ENCODE measurements at places on chromosomes 11 and 22.

- DNase-seq, result no peak
Observed at GRCh38 chr11:126646701-126647557, 291.4 kb downstream of the ST3GAL4 start.

DNA sequence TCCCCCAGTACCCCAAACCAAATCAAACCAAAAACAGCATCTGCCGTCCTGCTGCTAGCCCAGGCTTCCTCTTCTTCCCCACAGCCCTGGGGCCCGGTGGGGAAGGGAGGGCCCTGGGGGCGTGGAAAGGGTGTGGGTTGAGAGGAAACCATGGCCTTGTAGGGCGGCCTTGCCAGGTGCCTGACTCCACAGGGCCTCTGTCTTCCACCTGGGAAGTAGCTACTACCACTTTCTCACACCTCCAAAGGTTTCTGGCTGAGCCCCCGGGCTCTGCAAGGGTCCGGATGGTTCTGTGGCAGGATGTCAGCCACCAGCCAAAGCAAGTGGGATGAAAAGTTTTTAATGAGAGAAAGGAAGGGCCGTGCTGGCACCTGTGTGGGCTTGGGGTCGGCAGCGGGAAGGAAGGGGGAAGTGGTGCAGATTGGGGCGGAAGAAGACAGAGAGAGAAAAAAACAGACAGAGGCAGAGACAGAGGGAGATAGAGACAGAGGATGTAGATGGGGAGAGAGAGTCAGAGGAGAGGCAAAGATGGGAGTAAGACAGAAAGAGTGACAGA lies 10.5 kb downstream of the TPST2 start:
- DNase-seq, result no peak

- DNase-seq, result no peak
Observed at GRCh38 chr22:42906605-42907348, 49.7 kb upstream of the ARFGAP3 start.

DNA sequence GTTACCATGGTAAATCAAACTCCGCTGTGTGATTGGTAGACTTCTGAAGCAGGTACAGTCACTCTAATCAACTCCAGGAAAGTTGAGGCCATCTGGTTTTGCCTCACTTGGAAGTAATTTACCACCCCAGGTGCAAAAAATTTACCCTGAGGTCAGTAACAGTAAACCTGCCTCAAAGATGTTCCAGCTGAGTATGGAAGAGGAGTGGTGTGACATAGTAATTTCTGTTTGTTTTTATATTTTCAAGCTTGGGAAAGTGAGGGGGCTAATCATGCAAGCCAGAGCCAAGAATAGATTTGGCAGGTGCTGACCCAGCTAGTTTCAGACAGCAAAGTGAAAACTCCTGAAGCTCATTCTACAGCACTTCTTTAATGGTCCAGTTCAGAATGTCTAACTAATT lies 691.6 kb downstream of the NTM start:
- DNase-seq, result no peak

- DNase-seq, result no peak
Observed at GRCh38 chr22:37752189-37753087, 55.3 kb upstream of the GCAT start.

- DNase-seq, result no peak
Observed at GRCh38 chr11:78853521-78853920, 278.9 kb upstream of the NARS2 start.

DNA sequence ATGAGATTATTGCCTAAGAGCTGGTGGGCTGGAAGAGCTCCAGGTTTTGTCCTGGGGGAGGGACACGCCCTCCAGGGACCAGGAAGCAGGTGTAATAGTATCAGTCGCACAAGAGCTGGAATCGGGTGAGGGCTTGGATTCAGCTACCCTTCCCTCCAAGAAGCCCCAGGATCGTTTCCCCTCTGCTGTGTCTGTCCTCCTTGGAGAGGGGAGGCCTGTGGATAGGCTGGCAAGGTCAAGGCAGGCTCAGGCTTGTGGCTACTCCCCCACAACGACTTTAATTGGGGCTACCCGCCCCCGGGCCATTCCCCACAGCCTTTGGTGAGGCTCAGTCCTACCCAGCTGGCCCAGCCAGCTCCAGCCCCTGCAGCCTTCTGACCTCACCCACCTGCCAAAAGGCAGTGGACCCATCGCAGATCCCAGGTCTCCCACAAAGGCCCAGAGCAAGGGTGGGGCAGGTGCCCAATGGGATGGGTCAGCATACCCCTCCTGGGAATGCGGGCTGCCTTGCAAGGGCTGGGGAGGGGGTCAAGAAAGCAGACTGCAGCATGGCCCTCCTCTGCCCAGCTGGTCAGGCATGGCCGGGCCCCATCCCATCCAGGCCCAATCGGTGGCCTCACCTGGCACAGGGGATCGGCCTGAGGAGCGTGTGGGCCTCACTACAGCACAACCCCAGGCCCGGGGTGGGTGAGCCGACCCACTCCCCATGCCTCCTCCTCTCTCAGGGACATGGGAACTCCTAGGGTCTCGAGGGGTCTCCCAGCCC lies 1.0 kb downstream of the CTSD start:
- DNase-seq, result no peak

DNA sequence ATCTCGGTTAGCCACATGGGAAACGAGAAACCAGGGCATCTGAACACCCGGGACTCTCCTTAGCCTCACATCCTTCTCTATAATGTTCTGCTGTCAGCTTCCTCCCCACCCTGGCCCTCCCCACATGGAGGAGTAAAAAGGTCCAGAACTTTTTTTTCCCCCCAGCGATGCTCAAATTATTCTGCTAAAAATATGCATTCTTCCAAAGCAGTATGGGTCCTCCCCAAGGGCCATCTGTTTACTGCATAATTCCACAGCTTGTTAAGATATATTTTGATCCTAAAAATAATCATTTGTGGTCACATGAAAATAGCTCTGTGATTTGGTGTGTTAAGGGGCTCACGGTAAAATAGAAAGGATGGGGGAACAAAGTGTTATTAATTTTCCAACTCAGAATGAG lies 281.5 kb upstream of the NARS2 start:
- DNase-seq, result no peak

DNA sequence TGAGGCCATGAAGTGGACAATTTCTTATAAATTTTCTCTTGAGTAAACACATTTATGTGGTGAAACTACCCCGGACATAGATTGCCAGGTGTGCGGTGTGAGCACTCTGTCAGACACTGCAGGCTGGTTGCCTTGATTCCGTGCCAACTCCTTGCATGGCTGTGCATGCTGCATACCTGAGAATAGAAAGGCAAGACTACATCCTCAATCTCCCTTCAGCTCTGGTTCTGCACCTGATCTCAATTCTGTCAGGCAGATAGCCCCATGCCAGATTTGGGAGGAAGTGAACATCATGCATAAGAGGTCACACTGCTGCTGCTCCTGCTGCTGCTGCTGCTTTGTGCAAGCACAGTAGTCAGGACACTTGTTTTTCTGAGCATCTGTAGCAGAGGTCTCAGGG lies 42.5 kb upstream of the DEUP1 start:
- DNase-seq, result no peak

GRCh38 chr11:34605481-34606325 lies 15.2 kb upstream of the EHF start:
- DNase-seq, result no peak

- DNase-seq, result no peak
Observed at GRCh38 chr11:45412051-45412471, 125.9 kb upstream of the SYT13 start.

- no peak for DNase-seq
Observed at GRCh38 chr11:88434333-88434976, 96.9 kb upstream of the CTSC start.

DNA sequence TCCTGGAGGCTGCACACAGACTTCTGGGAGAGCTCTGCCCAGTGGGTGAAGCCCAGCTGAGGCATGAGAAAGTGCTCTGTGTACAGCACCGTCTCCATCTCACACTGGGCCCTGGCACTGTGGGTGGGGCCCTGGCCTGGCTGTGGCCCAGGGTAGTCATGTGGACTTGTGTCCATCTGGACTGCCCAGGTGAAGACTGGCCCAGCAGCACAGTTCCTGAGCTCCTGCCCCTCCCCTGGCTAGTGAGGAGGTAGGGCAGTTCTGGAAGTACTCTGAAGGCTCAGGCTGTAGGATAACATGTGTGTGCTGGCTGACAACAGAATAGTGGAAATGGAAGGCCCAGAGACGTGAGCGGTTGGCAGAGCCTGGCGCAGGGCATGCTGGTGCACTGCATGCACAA lies 35.4 kb downstream of the RSPH14 start:
- no peak for DNase-seq

- DNase-seq, result no peak
Observed at GRCh38 chr11:114377612-114378267, 22.6 kb downstream of the C11orf71 start.

GRCh38 chr11:31118566-31118965 lies 251.0 kb downstream of the DCDC1 start:
- no peak for DNase-seq

DNA sequence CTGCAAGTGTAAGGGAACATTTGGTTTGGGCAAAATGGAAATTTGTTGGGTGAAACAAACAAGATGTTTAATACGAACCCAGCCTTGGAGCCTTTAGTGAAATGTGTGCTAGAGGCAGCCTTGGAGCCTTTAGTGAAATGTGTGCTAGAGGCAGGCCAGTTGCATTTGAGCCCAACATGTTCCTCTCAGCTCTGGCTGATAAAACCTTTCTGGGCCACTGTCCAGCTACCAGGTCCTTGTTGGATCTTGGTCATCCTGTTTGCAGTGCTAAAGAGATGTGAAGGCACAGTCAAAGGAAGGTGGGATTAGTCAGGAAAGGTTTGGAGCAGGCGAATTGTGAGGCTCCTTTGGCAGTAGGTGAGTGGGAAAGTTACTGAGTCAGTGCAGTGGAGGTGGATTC lies 48.9 kb downstream of the CEP164 start:
- DNase-seq, result no peak

DNA sequence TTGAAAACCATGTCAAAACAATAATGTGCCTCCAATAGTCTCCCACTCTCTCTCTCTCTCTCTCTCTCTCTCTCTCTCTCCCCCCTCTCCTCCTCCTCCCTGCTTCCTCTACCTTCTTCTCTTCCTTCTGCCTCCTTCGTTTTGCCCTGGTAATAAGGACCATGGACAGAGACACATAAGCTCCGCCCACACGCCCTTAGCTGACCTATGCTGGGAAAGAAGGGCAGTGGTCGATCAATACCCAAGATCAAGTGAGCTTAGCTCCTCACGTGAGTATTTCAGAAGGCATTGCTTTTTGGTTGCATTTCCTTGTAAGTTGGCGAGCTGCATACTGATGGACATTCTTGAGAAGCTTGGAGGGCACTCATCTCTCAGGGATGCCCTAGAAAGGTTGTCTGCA lies 194.8 kb downstream of the MIAT start:
- no peak for DNase-seq

GRCh38 chr11:58963551-58964104 lies 24.3 kb downstream of the GLYATL1 start:
- no peak for DNase-seq

DNA sequence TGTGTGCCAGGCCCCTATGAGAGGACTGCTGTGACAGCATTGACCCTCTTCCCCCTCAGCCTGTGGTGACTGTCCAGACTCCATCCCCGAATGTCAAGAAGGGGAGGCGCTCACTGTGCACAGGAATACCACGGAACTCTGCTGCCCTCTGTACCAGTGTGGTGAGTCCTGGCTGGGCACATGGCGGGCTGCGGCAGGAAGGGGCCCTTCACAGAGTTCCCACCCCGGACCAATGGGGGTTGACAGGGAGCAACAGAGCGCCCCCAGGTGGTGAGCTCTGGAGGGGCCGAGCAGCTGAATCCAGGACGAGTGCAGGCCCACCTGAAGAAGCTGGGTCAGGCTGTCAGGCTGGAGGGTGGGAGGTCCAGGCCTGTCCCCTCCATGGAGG lies 83.8 kb upstream of the MYOD1 start:
- no peak for DNase-seq

- DNase-seq, result no peak
Observed at GRCh38 chr11:126127898-126128297, 65.2 kb upstream of the CDON start.

GRCh38 chr11:46664612-46665011 lies 35.8 kb downstream of the ARHGAP1 start:
- no peak for DNase-seq

DNA sequence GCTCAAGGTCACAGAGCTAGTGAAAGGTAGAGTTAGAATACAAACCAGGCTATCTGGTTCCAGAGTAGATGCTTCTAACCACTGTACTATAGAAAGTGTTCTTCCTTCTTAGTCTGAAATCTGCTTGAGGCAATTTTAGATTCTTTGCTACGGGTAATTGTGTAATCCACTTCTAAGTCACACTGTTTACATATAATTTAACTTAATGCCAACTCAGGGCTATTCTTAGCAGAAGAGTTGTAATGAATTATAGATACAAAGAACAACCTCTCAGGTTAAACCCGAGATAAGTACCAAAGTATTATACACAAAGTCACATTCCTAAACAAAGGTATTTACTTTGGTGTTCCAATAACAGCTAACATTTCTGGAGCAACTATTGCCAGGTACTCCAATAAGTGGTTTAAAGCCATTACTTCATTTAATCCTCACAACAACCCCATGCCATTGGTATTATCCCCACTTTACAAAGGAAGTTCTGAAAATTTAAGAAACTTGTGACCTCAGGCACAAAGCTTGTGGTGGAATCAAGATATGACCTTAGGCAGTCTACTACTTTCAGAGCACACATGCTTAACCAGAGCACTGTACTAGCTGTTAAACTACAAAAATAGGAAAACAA lies 31.1 kb upstream of the DDI1 start:
- DNase-seq, result no peak

GRCh38 chr11:81987829-81988472 lies 745.7 kb downstream of the FAM181B start:
- DNase-seq, result no peak

- no peak for DNase-seq
Observed at GRCh38 chr11:44524751-44525201, 40.7 kb upstream of the CD82 start.

All from stimulated activated CD8-positive, alpha-beta memory T cell treated with anti-CD3 and anti-CD28 coated beads, Interleukin-4, amount 100 ng/mL, for 1 hour (primary cell).